Fibroblast of lung (primary cell): ENCODE measurements at places on chromosomes 7 and 10.

- no peak overlapping the region for H3K4me3 ChIP-seq
- H3K36me3 ChIP-seq, result no peaks in the 10 kb centered on the region
- peak; percentile 51 for DNase-seq
Observed at GRCh38 chr7:131745390-131746248, 189.2 kb upstream of the PODXL start.

DNA sequence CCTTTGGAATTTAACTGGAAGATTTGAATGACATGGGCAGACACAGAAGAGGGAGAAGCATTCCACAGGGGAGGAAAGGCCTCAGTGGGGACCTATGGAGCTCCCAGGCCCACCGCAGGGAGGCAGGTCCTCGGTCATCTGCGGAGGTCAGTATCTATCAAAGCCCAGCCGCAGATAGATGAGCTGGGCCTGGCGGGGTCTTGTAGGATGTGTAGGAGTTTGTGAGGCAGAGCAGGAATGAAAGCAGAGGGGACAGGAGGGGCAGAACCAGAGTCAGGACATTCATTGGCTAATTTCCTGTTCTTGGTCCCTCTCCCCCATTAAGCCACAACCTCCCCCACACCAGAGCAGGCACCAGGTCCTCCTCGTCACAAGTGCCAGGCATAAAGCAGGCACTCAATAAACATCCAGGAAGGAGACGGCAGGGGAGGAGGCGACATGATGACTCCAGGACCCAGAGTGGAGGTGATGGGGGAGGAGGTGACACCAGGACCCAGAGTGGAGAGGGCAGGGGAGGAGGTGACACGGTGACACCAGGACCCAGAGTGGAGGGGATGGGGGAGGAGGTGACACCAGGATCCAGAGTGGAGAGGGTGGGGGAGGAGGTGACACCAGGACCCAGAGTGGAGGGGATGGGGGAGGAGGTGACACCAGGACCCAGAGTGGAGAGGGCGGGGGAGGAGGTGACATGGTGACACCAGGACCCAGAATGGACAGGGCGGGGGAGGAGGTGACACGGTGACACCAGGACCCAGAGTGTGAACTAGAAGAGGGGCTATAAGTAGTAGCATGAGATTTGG is 83.7 kb upstream of the PDGFA start:
- no peak for DNase-seq
- no peaks in the 10 kb centered on the region for H3K27me3 ChIP-seq
- H3K27ac ChIP-seq, result no peak overlapping the region
- no peaks in the 10 kb centered on the region for H3K36me3 ChIP-seq

DNA sequence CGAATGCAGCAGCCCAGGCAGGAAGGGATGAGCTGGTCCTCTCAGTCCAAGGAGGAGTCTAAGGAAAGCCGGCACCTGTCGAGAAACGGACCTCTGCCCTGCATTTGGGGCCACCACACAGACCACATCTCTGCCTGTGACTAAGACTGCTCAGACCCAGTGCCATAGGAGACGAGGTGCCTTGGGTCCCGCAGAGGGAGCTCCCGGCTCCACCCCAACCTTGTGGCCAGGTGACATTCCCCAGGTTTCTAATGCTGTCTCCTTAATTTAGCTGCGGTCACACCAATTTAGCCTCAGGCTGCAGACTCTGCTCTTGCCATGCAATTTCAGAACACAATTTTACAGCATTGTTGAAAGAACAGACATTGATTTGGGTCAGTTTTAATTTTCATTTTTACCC is 22.8 kb upstream of the CRHR2 start:
- no peaks in the 10 kb centered on the region for H3K36me3 ChIP-seq
- no peaks in the 10 kb centered on the region for H3K4me1 ChIP-seq
- no peak overlapping the region for H3K4me3 ChIP-seq

GRCh38 chr10:85741626-85742300 is 624.8 kb downstream of the GRID1 start:
- no peaks in the 10 kb centered on the region for H3K36me3 ChIP-seq
- H3K27ac ChIP-seq, result no peak overlapping the region
- H3K4me3 ChIP-seq, result no peak overlapping the region
- DNase-seq, result no peak

DNA sequence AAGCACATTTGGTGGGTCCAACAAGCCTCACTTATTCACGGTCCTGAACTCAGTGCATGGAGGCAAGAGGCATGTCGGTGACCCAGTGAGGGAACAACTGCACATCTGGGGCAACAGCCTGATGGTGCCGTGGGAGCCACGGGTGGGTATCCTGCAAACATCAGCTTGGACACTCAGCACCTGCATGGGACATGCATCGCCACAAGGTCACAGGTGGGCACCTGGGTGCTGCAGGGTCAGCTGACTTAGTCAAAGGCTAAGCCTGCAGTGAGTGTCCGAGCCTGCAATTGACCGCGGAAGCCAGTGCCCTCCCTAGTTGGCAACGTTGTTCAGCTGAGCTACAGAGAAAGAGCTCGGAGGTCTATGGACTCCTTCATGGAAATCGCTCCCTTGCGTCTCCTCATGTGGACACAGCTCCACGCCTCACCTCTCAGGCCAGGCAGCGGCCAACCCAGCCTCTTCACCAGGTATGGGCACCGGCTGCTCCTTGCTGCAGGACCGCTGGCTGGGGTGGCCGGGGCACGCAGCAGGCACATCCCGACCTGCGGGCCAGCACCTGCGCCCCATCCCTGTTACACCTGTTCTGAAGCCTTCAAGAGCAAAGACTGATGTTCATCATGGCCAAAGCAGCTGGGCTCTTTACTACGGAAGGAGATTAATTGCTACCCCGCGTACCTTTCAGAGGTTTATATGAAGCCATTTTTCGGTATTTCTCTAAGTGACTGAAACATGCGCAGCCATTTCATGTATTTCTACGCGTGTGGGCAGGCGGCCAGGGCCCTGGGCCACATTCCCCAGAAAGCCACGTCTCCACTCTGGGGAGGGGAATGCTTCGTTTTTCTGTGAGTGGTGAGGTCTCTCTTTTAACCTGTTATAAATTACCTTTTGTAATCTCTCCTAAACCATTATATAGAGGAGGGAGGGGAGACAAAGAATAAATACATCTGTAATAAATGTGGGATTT is 380.7 kb downstream of the DNAJB6 start:
- H3K27me3 ChIP-seq, result no peaks in the 10 kb centered on the region
- DNase-seq, result no peak
- no peak overlapping the region for H3K4me3 ChIP-seq
- no peaks in the 10 kb centered on the region for H3K36me3 ChIP-seq
- H3K27ac ChIP-seq, result no peak overlapping the region

- DNase-seq, result no peak
- H3K4me3 ChIP-seq, result no peak overlapping the region
- H3K4me1 ChIP-seq, result no peaks in the 10 kb centered on the region
Observed at GRCh38 chr7:17325364-17325763, 26.9 kb downstream of the AHR start.
